ENCODE measurements at places on chromosomes 2 and 18. TPM values are rescaled to one million over a fixed set of nuclear protein-coding genes. Genes with fewer than 3 reads are reported as not detected.

- DNase-seq = no peak
These were observed 49.3 kb downstream of the TRAF3IP1 start for GRCh38 chr2:238369591-238370040.

Gene SPP2
- not detected for total RNA-seq

Gene STK25
- 108 TPM for total RNA-seq

- no peak for DNase-seq
These were observed 235.4 kb upstream of the FN1 start for GRCh38 chr2:215671244-215671643.

- no peak for DNase-seq
These were observed 379.8 kb upstream of the TMEFF2 start for GRCh38 chr2:192574552-192574951.

DNA sequence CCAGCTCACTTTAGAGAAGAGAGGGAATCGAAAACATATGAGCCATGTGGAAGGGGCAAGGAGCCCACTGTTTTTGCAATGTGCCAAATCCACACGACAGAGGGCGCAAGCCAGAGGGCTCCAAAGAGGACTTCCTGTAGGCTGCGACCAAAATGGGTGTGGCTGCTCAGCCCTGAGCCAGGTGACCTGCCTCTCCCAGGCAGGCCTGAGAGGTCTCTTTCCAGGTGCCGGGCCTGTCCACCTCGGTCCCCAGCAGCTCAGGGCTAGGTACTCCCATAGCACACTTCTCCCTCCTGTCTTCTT is 153.8 kb downstream of the TTC32 start:
- DNase-seq = peak; percentile 21

- DNase-seq = no peak
These were observed 73.6 kb downstream of the COPS8 start for GRCh38 chr2:237159006-237159911.

DNA sequence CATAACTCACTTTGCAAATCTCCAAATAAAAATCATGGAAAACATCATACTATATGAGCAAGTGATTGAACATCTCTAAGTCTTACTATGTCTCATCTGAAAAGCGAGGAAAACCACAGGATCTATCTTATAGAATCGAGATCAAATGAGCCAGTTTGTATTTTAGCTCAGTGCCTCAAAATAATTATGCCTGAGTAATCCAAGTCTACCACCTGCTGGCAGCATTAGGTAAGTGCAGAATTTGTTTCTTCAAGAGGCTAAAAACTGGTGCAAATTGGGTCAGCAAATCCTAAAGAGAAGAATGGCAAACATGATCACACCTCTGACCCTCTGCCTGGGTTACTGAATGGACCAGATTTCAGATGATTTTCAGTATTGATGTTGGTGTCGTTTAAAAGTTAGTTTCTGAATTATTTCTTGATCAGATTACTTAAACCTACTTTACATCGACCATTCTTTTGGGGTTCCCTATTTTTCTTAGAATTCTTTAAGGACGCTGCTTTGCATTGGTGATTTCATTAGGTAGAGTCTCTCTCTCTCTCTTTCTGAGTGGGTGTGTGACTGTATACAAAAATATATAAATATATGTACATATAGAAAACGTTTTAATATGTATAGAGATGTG is 12.7 kb upstream of the FHOD3 start:
- peak; percentile 57 for DNase-seq

Gene NAPG
- total RNA-seq = 35.5 TPM

DNA sequence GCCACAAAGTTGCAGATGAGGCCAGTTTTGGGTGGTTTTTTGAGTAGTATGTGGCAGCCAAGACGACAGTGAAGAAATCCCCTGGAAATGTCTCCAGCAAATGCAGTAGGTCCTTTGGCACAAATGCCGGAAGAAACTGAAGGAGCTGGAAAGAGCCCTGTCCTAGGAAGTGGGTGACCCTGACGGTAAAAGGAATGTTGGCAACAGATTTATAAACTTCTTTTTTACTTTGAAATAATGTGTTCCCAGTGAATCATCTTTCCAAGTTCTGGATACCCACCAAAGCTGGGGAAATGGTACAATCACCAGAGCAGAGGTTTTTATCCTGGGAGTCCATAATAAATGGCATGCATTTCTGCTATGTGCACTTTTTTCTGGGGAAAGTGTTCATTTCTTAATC is 112.9 kb downstream of the CSRNP3 start:
- DNase-seq = no peak

DNA sequence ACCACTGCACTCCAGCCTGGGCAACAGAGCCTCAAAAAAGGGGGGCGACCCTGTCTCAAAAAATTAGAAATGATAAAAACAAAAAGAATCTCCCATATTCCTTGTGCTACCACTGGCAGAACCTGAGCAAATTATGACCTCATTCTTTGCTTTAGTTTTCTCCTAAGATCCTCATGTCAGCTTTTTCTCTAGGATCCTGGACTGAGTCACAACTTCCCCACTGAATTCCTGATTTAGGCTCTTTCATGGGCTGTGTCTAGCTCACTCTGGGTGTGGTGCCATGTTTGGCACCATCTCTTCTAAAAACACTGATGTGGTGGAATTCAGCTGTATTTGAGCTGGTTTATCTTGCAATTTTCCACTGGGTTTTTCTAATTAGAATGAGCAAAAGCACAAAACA is 37.1 kb downstream of the EXOC6B start:
- no peak for DNase-seq

DNA sequence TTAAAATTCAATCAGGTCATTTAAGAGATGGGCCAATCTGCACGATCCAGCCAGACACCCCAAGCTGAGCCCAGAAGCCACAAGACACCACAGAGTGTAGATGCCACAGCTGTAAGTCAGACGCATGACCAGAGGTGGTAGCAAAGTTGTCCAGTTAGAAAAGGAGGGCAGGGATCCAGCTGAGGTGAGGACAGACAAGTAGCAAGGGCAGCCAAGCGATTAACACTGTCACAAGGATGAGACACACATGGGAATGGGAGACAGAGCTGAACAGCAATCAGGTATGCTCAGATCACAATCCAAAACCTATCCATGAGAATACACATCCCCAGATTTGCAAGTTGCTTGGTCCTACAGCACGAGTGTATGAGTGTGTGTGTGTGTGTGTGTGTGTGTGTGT is 143.4 kb upstream of the STK17B start:
- no peak for DNase-seq

DNA sequence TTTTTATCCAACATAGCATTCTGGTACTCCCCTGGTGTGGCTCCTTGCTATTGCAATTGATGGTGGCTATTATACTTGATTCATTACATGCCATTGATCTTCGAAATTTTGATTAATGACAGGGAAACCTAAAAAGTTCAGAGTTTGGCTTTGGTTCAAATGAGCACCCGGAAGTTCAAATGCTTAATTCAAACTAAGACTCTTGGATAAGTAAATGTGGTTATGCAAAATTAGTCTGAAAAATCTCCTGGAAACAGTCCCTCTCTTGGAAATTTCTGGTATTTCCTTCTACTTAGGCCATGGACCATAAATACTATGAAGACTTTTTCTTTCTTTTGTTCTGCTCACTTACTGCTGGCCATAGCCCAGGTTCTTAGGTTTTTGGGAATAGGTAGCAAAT is 65.3 kb upstream of the SMIM21 start:
- no peak for DNase-seq

DNA sequence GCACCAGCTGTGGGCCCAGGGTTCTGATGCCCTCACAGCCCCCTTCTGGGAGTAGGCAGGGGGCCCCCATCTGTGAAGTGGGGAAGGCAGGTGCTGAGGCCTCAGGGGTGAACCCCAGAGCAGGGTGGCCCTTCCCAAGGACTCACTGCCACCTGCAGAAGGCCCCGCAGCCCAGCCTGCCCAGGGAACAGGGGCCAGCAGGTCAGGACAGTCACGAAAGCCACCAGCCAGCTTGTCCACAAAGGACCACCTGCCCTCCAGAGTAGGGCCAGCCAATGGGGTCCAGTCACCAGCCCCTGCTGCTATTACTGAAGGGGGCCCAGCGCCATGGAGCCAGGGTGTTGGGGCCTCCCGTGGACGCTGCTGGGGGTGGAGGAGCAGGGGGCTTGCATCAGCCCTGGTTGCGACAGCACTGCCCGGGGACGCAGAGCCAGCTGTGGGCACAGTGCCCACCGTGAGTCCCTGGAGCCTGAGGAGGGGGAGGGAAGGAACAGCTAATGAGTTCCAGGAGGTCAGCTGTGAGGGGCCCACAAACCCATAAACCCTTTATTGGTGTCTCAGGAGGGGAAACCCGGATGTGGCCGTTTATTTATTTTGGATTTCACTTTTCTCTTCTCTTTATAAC is 11.5 kb upstream of the SNED1 start:
- no peak for DNase-seq
